ENCODE measurements at places on chromosomes 6 and 20.

GRCh38 chr20:20207872-20208271, 155.5 kb downstream of the CFAP61 start:
- no peak for DNase-seq

- no peak for DNase-seq
Measured at GRCh38 chr6:81788748-81789147, 36.3 kb upstream of the TENT5A start.

GRCh38 chr6:70225055-70225454, 77.8 kb downstream of the COL9A1 start:
- no peak for DNase-seq

DNA sequence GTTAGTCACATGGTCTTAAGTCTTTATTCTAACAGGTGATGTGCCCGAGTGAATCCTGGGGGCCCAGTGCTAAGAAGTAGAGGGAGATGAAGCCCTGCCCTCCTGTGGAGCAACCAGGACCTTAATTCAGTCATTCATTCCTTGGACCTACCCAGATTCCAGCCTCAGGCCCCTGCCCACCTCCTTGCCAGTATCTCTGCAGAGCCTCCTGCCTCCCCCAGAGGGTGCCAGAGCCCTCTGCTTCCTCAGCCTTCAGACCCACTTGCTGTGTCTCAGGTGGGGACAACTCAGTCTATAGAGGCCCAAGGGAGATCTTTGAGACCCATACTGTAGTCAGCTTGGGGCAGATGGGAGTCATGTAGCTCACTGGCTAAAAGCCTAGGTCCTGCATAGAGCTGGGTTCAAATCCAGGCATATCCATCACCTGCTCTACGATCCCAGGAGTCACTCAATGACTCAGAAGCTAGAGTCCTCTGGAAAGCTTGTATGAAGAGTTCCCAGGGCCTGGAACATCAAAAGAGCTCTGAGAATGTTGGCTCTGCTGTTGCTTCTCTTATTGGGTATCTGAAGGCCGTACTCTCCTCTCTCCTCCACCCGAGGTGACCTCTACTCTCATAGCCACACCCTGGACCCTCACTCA, 3.9 kb upstream of the SIGLEC1 start:
- no peak for DNase-seq

DNA sequence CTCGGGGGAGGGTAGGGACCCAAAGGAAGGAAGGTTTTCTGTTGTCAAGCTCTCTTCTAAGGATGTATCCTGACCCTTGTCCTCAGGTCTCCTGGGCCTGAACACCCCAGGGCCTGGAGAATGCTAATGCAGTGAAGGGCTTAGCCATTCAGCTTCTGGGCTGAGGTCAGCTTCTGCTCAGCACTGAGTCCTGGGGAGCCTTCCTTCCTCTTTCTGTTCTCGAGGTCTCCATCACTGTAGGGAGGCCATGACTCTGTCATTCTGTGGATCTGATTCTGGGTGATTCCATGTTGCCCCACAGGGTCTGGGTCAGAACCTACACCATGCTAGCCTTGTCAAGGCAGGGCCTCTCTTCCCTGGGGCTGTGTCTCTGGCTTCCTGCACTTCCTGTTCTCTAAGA, 712.7 kb downstream of the DHX35 start:
- DNase-seq: no peak

DNA sequence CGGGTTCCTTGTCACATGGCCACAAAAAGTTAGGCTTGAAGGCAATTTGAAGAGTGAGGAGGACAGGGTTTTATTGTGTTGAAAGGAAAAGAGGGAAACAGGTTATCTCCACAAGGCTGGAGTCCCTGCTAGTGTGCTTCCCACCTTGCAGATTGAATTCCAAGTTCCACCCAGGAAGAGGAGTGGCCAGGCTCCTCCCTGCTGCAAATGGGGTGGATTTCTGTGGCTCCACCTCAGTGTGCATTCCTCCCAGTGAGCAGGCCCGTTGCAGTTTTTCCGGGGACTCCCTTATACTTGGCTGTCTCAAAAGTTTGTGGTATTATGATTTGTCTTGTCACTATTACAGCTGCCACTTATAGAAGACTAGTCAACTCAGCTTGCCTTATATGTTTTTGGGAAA, 281.8 kb upstream of the PLCB4 start:
- DNase-seq: no peak

DNA sequence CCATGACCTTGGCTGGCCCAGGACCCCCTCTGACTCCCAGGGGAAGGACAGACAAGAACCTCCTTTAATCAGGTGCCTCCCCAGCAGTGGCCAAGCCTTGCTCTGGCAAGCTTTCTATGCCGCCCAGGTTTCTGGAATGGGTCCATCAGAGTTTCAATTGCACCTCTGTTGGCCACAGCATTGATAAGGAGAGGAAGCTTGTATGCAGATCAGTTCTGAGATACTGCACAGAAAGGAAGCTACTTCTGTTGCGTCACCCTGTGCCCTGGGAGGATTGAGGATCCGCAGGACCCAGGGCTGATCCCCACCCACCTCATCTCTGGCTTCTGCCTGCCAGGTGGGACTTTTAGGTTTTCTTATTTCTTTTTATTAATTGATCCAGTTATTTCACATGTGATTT, 167.2 kb downstream of the TFAP2C start:
- no peak for DNase-seq

DNA sequence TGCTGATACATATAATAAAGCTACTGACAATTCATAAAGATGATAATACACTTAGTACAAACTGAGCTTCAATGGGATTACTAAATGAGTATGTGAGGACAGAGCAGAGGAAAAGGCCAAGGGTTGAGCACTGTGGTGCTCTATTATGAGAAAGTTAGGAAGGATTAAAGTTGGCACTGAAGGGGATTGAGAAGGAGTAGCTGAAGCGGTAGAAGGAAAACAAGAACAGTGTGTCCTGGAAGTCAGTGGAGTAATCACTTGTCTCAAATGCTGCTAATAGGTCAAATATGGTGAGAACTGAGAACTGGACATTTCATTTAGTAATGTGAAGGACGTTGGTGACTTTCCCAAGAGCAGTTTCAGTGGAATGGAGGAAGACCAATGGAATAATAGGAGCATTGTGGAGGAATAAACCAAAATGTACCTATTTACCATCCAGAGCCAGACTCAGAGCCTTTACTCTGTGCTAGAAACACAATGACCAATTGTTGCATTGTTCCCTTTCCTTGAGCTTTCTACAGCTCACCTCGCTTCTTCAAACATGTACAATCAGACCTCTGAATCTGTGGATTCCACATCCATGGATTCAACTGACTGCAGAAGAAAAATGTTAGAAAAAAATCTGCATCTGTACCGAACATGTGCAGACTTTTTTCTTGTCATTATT, 255.9 kb downstream of the LAMA2 start:
- no peak for DNase-seq

GRCh38 chr6:83038246-83038645, 27.4 kb downstream of the UBE3D start:
- DNase-seq: no peak

GRCh38 chr20:13113731-13114130, 105.0 kb downstream of the SPTLC3 start:
- no peak for DNase-seq

DNA sequence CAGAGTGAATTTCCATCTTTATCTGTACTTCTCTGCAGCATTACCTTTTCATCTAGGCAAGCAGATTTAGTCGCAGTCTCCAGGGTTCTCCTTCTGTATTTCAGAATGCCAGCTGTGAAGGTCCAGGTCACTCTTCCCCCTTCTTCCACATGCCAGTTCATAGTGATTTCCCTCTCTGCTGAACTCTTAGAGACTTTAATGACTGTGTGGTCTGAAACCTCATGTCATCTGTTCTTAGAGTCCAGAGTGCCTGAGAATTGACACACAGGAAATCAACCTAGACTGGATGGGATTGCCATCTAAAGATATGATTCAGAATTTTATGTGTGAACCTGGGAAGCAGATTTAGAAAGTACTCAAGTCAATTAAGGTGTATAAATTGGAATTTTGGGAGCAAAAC, 248.1 kb downstream of the TPBG start:
- DNase-seq: no peak

- DNase-seq: no peak
Measured at GRCh38 chr6:16190214-16190613, 48.2 kb upstream of the GMPR start.

- no peak for DNase-seq
Measured at GRCh38 chr6:39050453-39051112, 2.0 kb downstream of the GLP1R start.

GRCh38 chr20:51800872-51801121, 1.5 kb downstream of the SALL4 start:
- DNase-seq: no peak

DNA sequence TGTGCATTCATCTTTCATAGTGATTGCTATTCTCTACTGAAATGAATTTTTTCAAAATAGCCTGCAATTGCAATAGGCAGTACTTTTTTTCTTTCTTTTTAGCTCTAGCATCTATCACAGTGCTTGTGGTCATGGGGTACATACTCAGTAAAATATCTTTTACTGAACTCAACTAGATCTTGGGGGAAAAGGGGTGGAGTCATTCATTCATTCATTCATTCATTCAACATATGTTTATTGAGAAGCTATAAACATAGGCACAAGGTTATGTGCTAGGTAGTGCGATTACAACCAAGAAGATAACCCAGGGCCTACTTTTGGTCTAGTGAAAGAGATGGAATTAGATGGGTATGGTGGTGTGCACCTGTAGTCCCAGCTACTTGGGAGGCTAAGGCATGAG, 1.4 kb upstream of the CDKAL1 start:
- DNase-seq: no peak

- no peak for DNase-seq
Measured at GRCh38 chr6:11632231-11632630, 94.7 kb downstream of the TMEM170B start.

DNA sequence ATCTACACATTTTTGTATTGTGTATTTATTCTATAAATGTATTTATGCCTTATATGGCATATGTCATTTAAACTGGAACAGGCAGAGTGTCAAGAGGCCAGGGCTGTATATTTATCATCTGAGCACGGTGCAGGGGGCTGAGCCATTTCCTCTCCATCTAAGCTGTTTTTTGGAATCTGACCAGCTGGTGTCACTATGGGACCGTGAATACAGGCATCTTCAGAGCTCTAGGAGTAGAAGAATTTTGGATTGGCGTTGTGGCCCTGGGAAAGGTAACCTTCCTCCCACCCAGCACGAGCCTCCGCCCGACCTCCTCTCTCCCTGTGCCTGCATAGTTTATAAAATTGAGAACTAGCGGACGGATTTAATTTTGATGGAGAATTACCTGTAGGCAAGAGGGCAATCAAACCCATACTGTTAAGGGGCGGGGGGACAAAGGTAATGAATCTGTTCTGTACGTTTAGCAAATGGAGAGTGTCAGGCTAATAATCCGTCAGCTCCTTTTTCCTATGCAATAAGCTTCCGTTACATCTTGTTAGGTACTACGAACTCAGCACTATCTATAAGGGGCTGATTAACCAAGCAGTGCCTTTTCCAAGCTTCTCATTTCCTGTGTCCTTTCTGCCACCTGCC, 29.0 kb upstream of the EEF1E1 start:
- peak; percentile 56 for DNase-seq

- DNase-seq: no peak
Measured at GRCh38 chr20:5401277-5401875, 84.6 kb upstream of the PROKR2 start.

DNA sequence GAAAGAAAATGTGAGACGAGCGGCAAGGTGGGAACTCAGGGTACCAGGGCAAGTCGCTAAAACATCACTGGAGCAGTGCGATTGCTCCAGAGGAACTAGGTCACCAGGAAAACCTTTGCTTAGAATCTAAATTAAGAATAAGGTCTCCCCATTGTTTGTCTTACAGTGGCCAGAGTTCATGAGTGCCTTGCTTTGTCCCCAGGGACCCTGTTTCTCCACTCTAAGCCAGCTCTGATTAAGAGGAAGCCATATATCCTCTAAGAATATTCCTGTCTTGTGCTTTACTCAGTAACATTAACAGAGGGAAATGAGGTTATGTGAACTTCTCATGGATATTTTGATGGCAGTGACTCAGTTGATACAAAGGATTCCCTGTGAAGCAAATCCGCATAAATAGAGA, 305.8 kb downstream of the CD83 start:
- peak; percentile 47 for DNase-seq

DNA sequence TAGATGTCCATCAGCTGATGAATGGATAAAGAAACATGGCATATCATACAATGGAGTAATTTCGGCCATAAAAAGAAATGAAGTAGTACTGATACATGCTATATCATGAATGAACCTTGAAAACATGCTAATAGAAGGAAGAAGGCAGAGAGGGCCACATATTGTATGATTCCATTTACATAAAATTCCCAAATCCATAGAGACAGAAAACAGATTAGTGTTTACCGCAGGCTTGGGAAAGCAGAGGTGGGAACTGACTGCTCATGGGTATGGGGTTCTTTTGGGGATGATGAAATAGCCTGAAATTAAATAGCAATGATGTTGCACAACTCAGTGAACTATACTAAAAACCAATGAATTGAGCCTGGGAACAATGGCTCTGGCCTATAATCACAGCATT, 58.3 kb downstream of the SERAC1 start:
- no peak for DNase-seq
